ENCODE measurements at places on chromosomes 5 and 9. TPM values are rescaled to one million over a fixed set of nuclear protein-coding genes. Genes with fewer than 3 reads are reported as not detected.

GRCh38 chr9:94817291-94818177, 91.0 kb downstream of the AOPEP start:
- DNase-seq: no peak

- DNase-seq: no peak
These were observed 48.9 kb downstream of the ADRB2 start for GRCh38 chr5:148875205-148875875.

GRCh38 chr5:15786326-15786725, 286.3 kb downstream of the FBXL7 start:
- DNase-seq: no peak

DNA sequence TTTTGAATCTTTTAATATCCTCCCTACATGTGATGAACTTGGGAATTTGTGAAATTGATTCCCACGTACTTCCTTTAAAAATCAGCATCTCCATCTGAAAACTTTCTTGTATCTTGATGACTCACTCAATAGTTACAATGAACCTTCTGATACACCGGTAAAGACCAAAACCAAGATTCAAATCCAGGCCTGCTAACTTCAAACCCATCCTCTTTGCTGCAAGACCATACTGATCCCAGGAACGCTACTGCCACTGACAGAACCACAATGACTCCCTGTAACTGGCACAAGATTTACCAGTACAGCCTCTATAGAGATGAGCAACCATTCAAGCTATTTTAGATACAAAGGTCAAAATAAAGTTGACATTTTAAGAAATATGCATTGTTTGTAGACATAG, 332.9 kb downstream of the DNAH5 start:
- no peak for DNase-seq

- no peak for DNase-seq
These were observed 2.1 kb upstream of the OGN start for GRCh38 chr9:92406477-92406876.

SOX30 gene
- not detected for total RNA-seq
